ENCODE measurements at places on chromosomes 7 and 10.

DNA sequence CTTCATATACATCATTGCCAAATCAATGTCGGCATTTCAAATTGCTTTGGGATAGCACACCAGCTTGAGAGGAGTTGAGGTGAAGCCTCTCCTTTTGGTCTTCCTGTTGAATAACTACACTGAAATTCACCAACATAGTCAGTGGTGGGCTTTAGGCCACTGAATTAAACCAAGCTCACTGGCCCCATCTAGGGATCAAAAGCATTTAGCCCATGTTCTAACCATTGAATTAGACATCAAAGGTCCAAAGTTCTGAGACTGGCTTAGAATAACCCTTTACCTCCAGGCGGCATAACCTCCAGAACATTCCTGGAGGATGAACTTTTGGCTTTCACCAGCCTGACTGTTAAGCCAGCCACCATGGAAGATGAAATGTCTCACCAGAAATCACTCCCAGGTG, 54.6 kb downstream of the BPGM start:
- peak; percentile 74 for DNase-seq

GRCh38 chr7:1423264-1423811, 35.9 kb downstream of the MICALL2 start:
- no peak for DNase-seq

- no peak for DNase-seq
Observed at GRCh38 chr7:55104712-55105433, 86.1 kb downstream of the EGFR start.

- DNase-seq: no peak
Observed at GRCh38 chr10:101256387-101256786, 27.1 kb upstream of the LBX1 start.

- DNase-seq: peak; percentile 97
Observed at GRCh38 chr7:74658178-74659004, 873 bp downstream of the GTF2I start.

GRCh38 chr7:25613912-25614311, 385.6 kb upstream of the NPVF start:
- no peak for DNase-seq

DNA sequence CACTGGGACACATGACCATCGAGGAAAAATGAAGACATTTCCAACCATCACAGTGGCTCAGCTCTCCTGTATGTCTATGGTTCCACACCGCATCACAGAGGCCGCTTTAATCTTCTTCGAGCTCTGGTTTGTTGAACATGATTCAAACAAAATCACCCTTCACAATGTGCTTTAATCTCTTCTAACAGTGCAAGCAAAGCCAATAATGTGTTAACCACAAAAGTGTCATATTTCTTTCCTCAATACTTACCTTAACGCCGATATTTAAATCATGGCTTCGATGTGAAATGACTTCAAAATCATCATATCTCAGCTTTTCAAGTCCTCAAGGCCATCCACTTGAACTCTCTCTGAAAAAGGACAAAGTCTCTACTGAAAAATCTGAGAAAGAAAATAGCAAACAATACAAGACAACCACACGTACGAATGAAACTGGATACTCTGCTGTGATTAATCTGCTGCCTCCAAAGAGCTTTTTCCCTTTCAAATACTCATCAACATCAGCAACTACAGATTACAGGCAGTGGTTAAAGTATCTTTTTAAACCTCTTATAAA, 23.0 kb upstream of the SVIL start:
- DNase-seq: no peak

- DNase-seq: no peak
Observed at GRCh38 chr10:132102071-132102716, 36.4 kb downstream of the JAKMIP3 start.

DNA sequence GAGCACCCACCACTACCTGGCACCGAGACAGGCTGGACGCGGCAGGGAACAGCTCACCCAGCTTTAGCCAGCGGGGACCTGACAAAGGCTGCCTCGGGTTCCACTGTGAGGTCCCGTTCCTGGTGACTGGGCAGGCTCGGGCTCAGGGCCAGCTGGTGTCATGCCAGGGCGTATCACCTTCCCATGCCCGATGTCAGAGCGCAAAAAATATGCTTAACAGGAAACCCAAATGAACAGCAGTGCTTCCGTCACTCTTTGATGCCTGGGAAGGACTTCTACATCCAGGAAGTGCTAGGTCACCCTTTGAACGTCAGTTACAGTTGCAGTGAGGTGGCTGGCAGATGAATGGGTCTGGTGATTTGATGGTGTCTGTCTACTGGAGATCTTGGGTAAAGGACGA, 106.0 kb downstream of the ADARB2 start:
- DNase-seq: no peak

- DNase-seq: no peak
Observed at GRCh38 chr7:43292384-43292783, 179.9 kb downstream of the HECW1 start.

DNA sequence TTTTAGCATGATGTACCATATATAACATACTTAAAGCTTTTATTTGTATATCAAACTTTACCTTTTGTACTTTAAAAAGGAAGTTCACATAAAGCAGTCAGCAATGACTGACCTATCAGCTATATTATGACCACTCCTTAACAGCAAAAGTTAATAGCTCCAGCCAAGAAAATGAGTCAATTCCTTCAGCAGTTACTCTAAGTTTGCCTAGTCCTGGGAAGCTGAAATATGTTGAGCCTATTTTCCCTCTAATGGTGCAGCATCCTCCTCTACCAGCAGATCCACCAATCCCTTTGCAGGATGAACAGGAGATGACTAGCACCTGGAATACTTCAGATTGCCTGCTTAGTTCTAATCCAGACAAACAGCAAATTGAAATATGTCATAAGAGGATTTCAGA, 64.2 kb downstream of the CUL2 start:
- DNase-seq: no peak

DNA sequence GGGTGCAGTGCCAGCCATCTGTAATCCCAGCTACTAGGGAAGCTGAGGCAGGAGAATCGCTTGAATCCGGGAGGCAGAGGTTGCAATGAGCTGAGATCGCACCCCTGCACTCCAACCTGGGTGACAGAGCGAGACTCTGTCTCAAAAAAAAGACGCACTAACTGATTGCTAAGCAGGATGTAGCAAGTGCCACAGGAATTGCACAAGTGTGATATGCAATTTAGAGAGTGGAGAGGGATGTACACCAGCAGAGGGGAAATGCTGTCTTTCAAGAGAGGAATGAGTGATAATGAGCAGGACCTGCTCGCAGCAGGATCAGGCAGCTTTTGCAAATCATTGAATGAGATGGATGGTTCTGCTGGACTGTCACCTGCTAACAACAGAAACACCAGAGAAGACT, 13.3 kb upstream of the SLC16A12 start:
- no peak for DNase-seq

DNA sequence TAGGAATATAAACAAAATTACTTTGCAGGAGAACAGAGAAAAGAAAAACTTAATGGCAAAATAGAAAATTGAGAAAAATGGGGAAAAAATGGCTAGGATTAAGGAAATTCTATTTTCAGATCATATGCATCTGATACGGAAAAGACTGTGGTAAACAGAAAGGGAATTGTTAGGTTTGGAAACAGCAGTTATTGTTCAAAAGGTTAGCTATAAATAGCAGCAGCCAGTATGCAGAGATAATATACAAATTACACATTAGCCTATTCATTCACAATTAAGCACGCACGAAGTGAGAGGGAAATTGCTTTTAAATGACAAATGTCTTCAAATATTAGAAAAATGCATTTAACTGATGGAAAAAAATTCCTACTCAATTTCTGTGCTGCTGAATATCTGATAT, 224.1 kb upstream of the FAM3C start:
- no peak for DNase-seq

DNA sequence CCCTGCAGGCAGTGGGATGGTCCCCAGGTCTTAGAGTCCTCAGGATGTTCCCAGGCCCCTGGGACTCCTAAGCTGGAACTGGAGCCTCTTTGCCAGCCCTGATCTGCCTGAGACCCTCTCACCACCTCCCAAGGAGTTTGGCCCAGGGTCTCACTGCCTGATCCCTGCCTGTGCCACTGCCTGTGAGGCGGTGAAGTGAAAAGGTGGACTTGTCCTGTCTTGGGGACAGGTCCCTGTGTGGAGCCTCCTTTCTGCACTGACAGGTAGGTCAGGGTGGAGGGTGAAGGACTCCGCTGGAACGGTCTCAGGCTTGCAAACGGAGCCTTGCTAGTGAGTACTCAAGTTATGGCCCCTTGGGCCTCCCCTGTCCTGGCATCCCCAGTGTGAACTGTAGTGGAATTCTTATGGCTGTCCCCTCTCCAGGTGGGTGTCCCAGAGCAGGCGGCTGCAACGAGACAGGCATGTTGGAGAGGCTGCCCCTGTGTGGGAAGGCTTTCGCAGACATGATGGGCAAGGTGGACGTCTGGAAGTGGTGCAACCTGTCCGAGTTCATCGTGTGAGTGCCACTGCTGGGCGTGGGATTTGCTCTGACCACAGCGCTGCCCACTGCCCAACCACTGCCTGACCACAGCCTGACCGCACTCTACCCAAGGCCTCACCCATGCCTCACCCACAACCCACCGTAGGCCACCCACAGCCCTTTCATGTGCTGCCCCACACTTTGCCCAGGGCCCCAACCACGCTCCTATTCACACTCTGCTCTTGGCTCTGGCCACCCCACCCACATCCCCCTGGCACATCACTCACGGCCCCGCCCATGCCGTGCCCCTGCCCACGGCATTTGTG, 19.5 kb downstream of the RAMP3 start:
- no peak for DNase-seq

Measured in GM23338 (cell line).